ENCODE measurements at places on chromosomes 2 and 18.
A peak's percentile ranks its signal among the peaks of the same experiment; 100 is the strongest.

DNA sequence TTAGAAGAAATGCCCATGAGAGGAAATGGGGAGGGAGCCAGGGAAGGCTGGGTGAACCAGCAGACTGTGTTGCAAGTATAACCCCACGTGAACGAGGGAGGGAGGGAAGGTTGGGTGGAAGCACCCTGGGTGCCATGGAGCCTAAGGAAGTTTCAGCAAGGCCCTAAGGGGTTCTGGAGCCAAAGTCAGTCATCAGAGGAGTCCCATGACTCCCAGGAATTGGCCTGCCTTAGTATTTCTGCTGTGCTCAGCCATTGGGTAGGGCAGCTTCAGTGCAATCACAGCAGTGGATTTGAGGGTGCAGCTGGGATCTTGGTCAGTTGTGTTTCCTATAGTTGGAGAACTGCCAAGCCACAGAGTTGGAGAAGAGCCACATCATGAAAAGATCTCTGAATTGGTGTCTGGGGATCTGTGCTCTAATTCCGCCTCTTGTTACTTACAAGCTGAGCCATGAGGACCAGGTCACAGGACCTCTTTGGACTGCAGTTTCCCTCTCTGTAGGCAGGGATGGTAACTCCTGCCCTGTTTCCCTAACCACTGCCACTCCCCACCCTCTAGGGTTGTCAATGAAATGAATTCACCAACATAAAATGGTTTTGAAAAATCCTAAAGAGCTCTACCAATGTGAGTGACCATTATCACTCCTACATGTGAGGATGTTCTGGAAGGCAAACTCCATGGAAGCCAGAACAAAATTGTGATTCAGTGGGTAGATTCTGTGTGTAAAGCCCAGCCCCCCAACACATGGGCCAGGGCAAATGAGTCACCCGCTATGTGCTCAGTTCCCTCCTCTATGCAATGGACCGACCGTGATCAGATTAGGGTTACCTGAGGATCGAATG, 108.9 kb downstream of the CLIP4 start:
- no peak for DNase-seq

DNA sequence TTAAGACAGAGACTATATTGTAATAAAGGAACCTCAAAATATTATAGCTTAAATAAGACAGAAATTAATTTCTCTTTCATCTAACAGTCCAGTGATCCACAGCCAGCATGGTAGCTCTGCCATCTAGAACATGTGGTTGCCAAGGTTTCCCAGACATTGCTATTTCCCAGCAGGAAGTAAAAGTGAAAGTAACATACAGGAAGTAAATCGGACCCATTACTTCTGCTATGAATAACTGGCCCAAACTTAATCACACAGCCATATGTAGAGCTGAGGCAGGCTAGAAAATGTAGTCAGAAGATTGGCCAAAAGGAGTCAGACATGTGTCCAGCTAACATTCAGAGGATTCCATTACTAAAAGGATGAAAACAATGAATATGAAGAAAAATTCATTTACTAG, 71.0 kb downstream of the NOL4 start:
- DNase-seq: no peak

- DNase-seq: peak; percentile 39
Measured at GRCh38 chr2:190547886-190548285, 13.4 kb upstream of the NEMP2 start.

GRCh38 chr2:38934742-38935141, 45.1 kb downstream of the ARHGEF33 start:
- DNase-seq: no peak

DNA sequence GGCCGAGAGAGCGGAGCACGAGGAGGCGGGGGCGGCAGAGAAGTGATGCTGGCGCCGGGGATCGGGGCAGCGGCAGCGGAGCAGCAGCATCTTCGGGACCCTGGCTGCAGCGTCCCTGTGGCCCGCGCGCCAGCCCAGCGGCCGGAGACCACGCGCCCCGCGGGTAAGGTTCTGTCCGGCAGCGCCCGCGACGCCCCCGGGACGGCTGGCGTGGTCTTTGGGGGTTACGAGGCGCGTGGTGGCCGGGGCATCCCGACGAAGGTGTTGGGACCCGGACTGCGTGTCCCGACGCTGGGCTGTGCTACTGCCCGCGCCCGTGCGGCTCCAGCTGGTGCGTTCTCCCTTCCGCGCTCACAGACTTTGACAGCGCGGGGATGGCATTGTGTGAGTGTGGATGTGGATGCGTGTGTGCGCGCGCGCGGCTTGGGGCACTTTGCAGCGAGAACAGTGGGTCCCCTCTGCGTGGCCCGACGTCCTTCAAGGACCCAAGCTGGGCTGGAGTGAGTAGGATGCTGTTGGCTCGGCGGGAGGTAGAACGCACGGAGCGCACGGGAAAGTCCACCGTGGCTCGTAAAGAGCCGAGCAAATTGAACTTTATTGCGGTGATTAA, 405.0 kb downstream of the XIRP2 start:
- peak; percentile 90 for DNase-seq

GRCh38 chr2:159926695-159927094, 128.7 kb upstream of the CD302 start:
- DNase-seq: no peak

DNA sequence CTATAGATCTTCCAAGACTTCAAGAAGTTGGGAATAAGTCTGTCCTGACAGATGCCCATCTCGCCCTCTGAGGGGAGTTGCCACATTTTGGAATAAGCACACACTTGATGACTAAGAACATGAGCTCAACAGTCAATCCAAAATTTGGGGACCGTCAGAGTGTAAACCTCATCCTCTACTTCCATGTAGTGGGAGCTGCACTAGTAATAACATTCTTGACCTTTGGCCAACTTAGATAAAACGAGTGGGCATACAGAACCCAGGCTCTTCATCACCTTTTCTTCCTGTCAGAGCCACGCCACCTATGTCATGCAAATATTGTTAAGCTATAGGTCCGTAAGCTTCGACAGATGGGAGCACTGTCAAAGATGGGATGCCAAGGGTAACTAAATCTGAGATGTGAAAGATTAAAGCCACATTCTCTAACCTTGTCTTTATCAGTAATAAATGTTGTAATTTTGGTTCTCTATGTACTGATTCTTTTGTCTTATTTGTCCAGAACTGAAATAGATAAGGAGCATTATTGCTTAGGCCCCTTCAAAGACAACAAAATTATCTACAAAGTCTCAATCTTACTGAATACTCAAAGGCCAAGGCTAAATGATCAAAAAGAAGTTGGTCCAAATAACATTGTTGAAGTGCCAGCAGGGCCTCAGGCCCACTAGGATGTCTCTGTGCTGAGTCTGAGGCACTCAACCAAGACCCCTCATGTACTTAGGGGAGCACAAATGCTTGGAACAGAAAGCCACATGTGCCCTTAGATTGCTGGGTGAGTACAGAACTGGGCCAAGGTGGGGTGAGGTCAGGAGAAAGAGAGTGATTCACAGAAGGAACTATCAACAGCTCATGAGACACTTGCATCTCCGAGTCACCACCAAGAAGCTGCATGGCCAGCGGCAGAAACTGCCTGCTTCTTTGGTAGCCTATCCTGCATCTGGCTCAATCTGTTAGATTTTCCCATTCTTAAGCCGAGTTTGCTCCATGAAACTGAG, 15.0 kb downstream of the CDH2 start:
- DNase-seq: no peak

DNA sequence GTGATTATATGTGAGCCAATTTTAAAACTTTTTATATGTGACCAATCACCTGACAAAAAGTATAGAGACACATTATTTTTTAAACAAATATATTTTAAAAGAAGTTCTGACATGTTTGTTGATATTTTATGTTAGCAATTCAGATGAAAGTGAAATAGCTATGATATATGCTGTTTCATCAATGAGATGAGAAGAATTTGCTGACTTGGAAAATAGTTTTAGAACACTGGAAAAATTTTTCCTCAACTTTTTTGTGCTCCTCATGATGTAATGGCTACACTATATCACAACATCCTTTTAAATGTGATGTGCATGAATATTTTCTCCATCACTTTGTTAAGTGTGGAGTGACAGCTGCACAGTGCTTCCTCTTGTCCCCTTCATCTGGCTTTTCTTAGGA, 434.0 kb downstream of the PLCL1 start:
- DNase-seq: no peak

DNA sequence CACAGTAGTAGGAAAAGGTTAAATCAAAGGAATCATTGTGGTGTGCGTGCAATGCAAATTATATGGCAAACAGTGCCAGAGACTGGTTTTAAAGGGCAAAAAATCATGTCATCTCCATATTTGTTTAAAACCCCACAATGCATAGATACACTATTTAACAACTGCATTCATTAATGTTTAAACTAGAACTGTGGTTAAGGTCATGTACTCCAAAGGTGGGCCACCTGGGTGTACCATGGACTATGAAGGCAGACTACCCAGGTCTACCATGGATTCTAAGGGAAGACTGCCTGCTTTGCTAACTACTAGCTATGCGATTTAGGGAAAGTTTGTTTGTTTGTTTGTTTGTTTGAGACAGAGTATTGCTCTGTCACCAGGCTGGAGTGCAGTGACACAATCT, 356.3 kb downstream of the ZEB2 start:
- no peak for DNase-seq

- DNase-seq: peak; percentile 22
Measured at GRCh38 chr18:3151399-3152264, 68.1 kb downstream of the MYOM1 start.
